ENCODE measurements at places on chromosomes 11 and 22.

- peak; percentile 86 for DNase-seq
Measured at GRCh38 chr22:50525858-50526107, 385 bp upstream of the SCO2 start.

- DNase-seq, result no peak
Measured at GRCh38 chr11:124421043-124421442, 3.6 kb downstream of the OR8B4 start.

- no peak for DNase-seq
Measured at GRCh38 chr11:1040428-1041148, 4.1 kb upstream of the MUC6 start.

DNA sequence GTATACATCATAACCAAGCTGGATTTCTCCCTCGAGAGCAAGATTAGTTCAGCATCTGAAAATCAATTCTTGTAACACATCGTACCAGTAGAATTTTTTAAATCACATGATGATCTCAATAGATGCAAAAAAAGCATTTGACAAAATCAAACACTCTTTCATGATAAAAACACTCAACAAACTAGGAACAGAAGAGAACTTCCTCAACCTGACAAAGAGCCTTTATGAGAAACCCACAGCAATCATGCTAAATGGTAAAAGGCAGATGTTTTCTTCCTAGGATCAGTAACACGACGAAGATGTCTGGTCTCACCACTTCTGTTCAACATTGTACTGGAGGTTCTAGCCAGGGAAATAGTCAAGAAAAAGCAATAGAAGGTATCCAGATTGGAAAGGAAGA lies 34.1 kb upstream of the TMPRSS4 start:
- DNase-seq, result no peak

DNA sequence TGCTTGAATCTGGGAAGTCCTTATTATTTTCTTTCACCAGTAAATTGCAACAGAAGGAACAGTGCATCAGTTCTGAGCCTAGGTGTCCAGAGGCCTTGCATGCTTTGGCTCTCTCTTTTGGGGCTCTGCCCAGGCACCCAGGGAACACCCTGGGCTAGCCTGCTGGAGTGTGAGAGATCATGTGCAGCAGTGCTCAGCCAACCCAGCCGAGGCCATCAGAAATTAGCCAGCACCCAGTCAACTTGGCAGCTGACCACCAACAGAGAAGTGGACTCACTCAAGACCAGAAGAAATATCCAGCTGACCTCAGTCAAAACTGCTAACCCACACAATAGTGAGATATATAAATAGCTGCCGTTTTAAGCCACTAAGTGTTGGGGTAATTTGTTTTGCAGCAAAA lies 11.2 kb upstream of the P4HA3 start:
- no peak for DNase-seq

- DNase-seq, result no peak
Measured at GRCh38 chr11:64924910-64925284, 408 bp downstream of the PPP2R5B start.

- no peak for DNase-seq
Measured at GRCh38 chr11:101436511-101437142, 147.2 kb downstream of the TRPC6 start.
